ENCODE measurements at places on chromosomes 3 and 15. TPM values are rescaled to one million over a fixed set of nuclear protein-coding genes. Genes with fewer than 3 reads are reported as not detected.

The CEP63 gene
- total RNA-seq = 29.5 TPM

The SEMA6D gene
- 4.9 TPM for total RNA-seq

- no peak for DNase-seq
Observed at GRCh38 chr3:16452261-16452660, 61.2 kb downstream of the RFTN1 start.

DNA sequence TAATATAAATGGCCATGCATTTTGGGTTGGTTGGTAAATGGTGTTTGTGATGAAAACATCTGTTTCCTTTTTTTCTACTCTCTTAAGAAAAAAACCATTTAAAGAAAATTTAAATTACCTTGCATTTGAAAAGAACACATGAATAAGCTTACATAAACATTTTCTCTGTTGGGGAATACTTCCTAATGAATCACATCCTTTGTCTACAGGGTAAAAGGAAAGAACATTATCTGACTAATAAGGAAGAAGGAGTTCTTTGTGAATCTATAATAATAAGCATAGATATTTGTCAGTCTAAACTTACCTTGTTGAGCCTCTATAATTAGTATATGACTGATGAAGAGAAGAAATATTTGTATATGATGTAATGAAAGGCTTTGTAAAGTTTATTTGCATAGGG, 254.1 kb upstream of the ZNF717 start:
- DNase-seq = no peak

- DNase-seq = no peak
Observed at GRCh38 chr3:114175204-114175987, 3.5 kb downstream of the DRD3 start.
